CD4-positive, alpha-beta T cell treated with Interleukin-10 for 1 hour (primary cell): ENCODE measurements at places on chromosomes 2 and 18.

- no peak for DNase-seq
Observed at GRCh38 chr2:217695033-217695520, 307.7 kb downstream of the TNS1 start.

- DNase-seq, result no peak
Observed at GRCh38 chr2:127609818-127610217, 36.1 kb upstream of the GPR17 start.

DNA sequence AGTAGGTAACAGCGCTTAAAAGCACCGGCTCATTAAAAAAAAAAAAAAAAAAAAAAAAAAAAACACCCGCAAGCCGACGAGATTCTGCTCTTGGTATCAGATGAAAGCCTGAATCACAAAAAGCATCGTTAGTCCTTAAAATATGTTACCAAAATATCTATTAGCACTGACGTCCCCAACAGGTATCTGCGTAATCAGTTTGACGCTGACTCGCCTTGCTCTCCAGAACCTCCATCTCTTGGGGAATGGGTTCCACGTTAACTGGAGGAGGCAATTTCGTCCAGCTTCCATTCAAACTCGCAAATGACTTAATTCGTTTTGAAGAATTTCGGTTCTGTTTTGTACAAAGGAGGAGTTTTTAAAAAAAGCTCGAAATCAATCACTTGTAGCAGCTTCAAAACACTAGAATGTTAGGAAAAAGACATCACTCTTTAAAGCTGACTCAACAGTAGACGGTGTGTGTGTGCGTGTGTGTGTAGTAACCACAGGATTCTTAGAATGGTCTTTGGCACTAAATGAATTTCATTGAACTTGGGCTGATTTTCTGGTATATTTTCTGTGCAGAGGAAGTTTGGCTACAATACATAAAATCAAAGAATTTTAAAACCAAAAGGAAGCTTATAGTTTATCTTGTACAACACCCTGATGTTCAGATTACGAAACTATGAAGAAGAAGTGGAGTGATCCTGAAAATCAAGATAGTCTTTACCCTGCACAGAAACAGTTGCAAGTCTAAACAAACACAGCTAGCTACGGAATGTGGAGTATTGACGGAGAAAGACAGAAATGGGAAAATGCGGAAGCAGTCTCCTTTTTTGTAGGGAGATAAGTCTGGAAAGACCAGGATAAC is 1.1 kb upstream of the PGAP1 start:
- DNase-seq, result peak; percentile 55

GRCh38 chr2:214630402-214631045 is 179.0 kb downstream of the BARD1 start:
- no peak for DNase-seq

DNA sequence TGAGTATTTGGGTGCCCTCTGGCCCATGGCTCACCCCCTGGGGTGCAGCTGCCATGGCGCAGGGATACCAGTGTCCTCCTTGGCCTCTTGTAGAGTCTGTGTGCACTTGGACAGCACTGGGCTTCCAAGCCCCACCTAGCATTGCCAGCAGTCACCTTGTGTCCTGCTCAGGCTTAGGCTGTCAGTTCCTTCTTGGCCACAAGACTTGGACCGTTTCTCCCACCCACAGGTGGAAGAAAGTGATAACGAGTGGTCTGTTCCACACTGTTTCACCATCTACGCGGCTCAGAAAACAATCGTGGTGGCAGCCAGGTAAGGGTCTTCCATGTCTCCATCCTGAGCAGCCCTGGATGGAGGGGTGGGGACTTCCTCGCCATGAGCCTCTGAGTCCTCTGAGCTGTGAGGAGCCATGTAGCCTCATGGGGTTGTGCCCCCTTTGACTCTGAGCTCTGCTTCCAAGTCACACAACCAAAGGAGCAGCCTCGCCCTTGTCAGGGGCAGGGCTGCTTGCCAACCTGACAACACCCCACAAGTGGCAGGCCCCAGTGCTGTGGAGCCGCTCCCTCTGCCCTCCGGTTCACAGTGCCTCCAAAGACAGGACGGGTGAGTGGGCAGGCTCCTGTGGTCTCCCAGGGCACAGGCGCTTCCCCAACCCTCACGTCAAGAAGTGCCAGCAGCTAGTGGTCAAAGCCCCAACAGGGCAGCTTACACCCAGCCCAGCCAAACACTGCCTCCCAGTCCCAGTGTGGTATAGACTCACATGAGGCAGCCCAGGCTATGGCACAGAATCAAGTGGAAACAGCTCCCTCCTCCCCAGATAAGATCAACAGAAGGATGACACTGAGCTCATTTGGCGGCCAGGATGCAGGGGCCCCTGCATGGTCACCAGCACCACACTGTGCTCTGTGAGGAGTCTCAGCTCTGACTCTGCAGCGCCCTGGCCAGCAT is 18.4 kb downstream of the STK25 start:
- DNase-seq, result no peak

DNA sequence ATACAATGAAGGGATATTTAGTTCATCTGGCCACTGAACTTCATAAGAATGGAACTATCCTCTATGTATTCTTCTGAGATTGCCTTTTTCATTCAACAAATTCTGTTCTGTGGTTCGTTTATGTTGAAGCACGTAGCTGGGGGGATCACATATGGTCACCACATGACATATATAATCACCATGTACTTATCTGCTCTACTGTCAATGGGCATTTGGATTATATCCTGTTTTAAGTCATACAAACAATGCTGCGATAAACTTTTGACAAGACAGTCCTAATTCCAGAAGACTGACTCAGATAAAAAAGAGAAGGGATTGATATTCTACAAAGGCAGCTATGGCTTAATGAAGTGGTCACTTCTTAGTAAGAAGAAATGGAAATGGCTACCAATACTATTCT is 116.0 kb upstream of the CCDC195 start:
- no peak for DNase-seq

GRCh38 chr2:60515721-60516226 is 37.7 kb downstream of the BCL11A start:
- DNase-seq, result peak; percentile 26

- DNase-seq, result no peak
Observed at GRCh38 chr2:55779459-55780421, 86.1 kb upstream of the PNPT1 start.

DNA sequence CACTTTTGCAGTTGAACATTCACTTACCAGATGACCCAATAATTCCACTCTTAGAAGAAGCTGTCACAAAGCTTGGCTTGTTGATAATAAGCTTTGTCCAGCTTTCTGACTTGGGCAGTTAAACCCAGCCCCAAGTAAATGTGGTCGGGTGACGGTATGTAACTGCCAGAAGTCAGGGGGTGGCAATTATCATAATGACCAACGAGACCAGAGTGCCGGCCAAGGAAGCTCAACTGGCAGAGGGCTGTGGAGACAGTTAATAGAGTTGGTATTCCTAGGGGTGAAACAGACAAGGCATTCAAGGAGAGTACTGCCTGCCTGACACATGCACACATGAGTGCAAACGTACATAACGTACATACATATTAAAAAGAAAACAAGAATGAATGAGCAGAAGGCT is 116.7 kb downstream of the EIPR1 start:
- DNase-seq, result no peak

DNA sequence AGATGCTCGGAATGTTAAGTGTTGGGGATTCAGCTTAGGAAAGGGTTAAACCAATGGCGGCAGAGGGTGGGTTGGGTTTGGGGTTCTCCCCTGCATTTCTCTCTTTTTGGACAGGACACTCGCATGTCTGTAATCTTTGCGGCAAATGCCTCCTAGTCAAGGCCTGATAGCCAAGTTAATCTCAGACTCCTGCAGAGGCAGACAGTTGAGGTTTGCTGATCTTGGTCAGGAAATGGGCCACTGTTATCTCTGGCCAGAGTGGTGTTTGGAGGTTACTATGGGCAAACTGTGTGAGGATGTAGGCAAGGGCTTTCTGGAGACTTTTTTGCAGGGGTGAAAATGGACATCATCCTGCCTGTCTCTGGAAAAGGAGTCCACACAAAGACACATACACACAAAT is 188.8 kb downstream of the SETBP1 start:
- no peak for DNase-seq

GRCh38 chr18:11739893-11740292 is 50.8 kb downstream of the GNAL start:
- no peak for DNase-seq

GRCh38 chr2:11257078-11257477 is 87.4 kb downstream of the ROCK2 start:
- no peak for DNase-seq

GRCh38 chr2:159973325-159973724 is 89.1 kb downstream of the PLA2R1 start:
- DNase-seq, result no peak

DNA sequence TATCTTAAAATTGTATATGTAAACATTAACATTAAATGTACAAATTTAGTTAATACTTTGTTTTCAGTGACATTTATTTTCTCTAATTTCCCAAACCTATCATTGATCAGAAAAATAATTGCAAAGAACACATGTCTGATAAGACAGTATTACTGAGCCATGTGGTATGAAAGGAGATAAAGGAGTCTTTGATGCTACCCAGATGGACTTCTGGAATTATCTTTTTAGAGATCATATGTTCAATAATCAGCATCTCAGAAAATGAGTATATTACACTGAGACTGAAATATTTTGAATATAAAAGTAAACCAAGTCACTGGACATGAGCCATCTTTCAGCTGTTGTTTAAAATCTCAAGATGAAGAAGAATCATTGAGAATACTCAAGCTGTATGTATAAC is 153.3 kb downstream of the PHLPP1 start:
- DNase-seq, result no peak

DNA sequence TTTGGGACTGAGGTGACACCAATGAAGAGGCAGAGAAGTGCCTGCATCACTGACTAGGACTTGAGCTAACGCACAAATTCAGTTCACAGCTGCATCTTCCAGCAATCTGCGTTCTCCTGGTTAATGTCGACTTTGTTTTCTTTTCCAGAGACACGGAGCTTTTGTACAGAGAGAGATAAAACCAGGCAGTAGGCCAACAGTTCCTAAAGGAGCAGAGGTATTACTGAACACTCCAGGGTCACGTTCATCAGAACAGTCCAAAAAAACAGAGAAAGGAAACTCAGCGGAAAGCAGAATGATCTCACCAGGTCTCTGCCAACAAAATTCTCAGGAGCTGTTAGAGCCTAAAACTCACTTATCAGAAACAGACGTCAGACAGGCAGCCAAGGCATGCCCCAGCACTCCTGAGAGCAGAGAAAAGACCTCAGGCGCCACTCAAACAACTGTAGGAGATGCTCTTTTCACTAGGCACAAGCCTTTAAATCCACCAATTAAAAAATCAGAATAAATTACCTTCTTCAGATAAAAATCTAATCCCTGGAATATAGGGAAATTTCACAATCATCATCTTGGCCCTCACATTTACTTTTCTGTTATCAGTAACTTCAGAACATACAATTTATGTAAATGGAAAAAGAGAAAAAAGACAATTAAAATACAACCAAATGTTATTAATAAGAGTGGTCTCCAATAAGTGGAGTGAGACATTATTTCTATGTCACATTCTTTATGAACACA is 95.9 kb upstream of the SPTBN1 start:
- DNase-seq, result no peak

GRCh38 chr2:215149060-215149459 is 10.6 kb upstream of the ABCA12 start:
- no peak for DNase-seq

GRCh38 chr2:198913394-198914152 is 544.2 kb downstream of the SATB2 start:
- no peak for DNase-seq

DNA sequence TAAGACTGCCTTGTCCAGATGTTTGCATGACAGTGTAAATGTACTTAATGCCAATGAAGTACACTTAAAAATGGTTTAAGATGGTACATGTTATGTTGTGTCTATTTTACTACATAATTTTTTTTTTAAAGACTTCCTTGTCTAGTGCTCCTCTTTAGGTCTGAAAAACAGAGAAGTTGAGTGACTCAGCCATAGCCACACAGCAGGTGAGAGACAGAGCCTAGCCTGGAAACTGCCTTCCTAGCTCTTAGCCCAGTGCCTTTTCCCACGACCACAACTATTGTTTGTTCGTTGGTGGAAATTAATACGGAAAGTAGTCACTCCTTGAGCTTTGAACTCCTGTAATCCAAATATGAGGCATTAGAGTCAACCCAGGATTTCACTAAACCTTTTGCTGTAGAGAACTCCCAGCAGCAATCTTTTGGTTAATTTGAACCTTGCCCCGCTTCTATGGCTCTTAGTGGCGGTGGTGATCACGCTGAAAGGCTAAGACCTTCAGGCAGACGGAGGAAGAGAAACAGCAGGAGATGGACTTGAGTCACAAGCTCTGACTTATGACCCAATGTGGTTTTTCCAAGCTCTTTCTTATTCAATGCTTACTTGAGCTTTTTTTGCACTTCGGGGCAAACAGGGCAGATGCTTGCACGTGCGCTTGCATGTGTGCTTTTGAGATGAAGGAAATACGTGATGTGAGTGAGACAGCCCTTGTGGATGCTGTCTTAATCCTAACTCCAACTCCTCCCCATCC is 21.2 kb downstream of the TRIB2 start:
- DNase-seq, result no peak

- DNase-seq, result no peak
Observed at GRCh38 chr2:63914311-63914710, 72.6 kb downstream of the UGP2 start.

DNA sequence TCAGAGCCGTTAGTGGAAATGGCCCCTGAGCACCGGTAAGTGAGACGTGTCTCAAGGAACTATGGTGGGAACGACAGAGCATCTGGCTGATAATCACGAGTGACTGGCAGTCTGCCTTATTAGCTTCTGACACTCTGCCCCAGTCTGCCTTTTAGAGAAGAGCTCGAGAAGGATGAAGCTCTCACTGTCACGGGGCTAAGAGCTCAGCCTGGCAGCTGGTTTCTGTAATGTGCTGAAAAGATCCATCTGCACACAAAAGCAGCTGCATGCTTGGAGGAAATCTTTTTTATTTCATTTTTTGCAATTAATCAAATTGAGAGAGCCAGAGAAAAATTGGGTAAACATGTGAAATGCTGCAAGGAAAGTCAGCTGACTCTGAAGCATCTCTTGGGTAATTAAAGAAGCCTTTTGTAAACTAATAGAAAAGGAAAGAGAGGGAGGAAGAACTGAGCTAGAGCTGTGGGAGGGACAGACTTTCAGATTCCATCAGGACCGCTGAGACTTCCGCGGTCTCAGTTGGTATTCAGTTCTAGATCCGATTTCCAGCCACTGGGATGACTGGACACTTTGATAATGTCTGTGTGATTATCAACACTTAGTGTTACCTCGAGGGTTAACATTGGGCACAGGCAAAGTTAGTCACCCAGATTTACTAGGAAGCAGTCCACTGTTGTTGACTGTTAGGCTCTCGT is 24.4 kb downstream of the MBP start:
- DNase-seq, result no peak

DNA sequence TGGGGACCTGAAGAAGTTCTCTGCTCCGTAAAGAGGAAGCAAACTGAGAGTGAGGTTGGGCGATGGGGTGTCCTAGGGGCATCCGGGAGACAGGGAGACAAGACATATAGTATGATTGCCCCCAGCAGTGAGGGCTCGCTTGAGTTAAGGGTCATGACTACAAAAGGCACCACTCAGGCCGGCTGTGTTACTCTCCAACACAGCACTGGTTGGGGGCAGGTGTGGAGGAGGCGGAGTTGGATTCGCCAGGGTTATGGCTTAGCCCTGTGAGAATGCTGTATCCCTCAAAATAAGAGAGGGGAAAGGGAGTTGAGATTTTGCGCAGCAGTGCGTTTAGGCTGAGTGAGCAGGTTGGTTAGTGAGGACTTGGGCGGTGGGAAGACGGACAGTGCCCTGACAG is 12.0 kb downstream of the DYSF start:
- no peak for DNase-seq
